NCI-H2171 treated with DMSO at 0.1 percent for 48 hours (cell line): ENCODE measurements at places on chromosomes 12 and 14.

DNA sequence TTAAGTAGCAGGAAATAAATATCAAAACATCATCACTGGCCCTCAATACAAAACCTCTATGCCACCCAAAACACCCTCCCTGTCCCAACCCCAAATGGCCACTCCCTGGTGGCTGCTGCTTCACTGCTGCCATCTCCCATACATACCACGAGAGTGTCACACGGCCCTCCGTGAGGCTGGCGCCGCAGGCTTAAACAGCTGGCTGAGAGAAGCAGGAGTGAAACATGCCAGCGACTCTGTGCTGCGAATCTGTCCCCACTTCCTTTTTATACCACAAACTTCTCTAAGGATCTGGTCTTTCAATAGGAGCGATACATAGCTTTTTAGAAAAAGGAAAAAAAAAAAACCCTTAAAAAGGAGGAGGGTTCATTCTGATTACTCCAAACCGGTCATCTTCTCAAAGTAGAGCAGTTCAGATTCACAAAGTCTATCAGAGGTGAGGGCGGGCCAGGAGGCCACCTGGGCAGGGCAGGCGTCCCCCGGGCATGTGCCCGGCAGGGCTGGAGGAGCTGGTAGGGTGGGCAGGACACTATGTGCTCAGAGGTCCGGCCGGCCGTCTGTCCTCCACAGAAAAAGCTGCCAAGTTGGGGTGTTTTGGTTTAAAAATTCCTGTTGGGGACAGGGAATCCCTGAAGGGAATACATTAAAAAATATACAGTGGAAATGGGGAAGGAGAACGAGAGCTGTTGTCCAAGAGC, 26.5 kb downstream of the MAX start:
- DNase-seq = no peak

- DNase-seq = no peak
These were observed 65.5 kb downstream of the FBXO34 start for GRCh38 chr14:55336691-55337090.

DNA sequence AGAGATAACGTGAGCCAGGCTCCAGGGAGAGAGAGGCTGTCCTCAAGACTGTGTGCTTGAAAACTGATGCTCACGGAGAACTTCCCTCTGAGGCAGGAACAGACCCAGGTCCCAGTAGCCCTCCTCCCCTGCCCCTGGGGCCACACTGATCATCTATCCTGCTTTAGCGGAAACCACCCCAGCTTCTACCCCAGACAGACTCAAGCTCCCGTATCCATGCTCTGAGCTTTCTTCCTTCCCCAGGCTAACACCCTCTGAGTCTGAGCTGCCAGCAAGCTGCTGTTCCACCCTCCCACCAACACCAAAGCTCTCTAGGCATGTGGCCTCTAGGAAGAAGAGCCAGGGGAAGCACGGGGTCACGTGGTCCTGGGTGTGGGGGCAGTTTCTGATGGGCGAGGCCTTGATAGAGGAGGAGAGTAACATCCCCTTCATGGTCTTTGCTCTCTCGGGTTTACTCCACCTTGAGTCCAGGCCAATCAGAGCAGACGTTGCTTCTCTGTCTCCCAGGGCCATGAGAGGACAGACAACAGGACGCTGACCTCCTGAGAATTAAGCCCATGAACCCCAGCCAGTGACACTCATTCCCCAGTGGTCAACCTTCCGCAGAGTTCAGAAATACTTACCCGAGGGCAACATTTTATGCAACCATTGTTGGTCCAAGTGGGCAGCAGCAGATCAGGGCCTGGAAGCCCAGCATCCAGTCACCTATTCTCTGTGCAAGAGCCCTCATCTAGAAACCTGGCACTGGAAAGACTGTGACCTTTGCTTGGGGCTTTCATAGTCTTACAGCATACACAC, 1.4 kb downstream of the PCK2 start:
- no peak for DNase-seq

GRCh38 chr14:92493024-92493423, 20.6 kb upstream of the RIN3 start:
- DNase-seq = no peak

- no peak for DNase-seq
These were observed 65.4 kb downstream of the LLPH start for GRCh38 chr12:66065150-66065549.

DNA sequence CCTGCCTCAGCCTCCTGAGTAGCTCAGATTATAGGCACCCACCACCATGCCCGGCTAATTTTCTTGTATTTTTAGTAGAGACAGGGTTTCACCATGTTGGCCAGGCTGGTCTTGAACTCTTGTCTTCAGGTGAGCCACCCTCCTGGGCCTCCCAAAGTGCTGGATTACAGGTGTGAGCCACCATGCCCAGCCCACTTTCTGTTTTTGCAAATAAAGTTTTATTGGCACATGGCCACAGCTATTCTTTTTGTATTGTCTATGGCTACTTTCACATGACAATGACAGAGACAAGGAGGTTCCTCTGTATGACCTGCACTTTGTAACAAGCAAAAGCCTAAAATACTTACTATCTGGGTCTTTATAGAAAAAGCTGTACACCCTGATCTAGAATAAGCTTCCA, 19.7 kb upstream of the DIABLO start:
- no peak for DNase-seq

DNA sequence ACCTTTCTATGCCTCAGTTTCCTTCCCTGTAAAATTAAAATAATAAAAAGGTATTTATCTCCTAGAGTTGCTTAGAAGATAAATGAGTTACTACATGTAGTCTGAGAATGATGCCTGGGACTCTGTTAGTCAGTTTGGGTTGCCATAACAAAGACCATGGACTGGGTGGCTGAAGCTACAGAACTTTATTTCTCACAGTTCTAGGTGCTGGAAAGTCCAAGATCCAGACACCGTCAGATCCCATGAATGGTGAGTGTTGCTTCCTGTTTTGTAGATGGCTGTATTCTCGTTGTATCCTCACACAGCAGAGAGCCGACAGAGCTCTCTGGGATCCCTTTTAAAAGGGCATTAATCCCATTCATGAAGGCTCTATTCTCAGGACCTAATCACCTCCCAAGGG, 64.0 kb upstream of the LTA4H start:
- no peak for DNase-seq

DNA sequence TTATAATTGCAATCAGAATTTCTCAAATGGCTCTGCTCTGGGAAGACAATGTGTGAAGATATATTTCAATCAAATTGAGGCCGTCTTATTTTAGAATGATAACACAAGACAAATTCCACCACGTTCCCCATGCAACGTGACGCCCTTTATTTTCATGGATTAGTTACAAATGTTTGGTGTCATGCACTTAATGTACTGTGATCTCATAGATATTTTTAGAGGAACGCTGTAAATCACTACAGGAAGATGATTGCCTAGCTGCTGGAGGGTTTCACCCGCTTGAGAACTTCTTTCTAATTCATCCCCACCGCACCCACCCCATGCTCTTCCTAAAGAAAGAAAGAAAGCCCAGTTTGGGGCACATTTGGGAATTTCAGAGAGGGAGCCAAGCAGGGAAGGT, 117.2 kb downstream of the PLXNC1 start:
- no peak for DNase-seq

- peak; percentile 48 for DNase-seq
These were observed 244.2 kb downstream of the GPHN start for GRCh38 chr14:66752109-66752508.

GRCh38 chr12:112577473-112578329, 159.0 kb downstream of the PTPN11 start:
- no peak for DNase-seq

GRCh38 chr14:21229821-21230220, 39.4 kb downstream of the HNRNPC start:
- no peak for DNase-seq
